ENCODE measurements at places on chromosomes 16 and 17.

DNA sequence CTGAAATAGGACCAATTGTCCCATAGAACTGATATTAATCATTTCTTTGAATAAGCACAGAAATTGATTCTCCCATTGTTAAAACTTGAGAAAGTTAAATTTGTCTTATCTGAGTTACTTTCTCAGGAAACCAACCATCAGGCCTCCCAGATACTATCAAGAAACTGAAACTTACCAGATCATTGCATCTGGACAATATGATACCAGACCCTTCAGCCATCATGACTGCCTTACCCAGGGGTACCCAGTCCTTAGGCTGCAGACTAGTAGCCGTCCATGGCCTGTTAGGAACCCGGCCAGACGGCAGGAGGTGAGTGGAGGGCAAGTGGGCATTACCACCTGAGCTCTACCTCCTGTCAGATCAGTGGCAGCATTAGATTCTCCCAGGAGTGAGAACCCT is 7.8 kb downstream of the STXBP4 start:
- DNase-seq = no peak

DNA sequence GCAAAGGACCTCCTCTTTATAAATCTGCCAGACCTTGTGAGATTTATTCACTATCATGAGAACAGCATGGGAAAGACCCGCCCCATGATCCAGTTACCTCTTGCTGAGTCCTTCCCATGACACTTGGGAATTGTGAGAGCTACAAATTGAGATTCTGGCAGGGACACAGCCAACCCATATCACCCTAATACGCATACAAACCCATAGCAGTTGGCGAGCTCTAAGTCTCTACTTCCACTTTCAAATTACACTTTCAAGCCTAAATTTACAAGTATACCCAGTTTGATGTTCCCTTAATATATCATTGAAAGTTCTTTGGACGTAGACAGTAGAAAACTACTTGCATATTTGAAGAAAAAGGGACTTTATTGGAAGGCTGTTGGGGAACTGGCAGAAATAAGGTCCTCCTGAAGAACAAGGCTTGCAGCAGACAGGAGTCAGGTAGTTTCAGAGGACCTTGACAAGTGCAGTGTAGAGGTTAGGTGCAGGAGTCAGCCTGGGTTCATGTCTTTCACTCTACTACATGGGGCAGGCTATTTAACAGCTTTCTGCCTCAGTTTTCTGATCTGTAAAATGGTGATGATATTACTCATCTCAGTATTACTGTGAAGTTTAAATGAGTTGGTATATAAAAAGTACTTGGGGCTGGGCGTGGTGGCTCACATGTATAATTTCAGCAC is 107.9 kb upstream of the EEF2KMT start:
- DNase-seq = no peak

DNA sequence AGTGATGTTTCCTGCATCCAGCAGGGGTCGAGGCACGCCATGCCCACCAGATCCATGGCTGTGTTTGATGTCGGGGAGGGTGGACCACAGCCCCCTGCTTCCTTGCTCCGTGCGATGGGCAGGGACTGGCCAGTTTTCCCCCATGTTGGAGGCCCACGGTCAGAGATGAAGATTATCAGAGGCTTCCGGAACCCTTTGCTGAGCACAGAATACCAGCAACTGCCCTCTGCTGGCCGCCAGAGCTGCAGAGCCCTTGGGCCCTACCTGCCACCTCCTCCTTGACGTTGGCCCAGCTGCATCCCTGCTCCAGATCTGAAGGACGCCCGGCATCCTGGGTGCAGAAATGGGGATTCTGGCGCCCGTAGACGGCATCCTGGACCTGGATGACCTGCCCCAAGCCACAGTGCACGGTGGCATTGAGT is 23.7 kb upstream of the BCO1 start:
- no peak for DNase-seq

DNA sequence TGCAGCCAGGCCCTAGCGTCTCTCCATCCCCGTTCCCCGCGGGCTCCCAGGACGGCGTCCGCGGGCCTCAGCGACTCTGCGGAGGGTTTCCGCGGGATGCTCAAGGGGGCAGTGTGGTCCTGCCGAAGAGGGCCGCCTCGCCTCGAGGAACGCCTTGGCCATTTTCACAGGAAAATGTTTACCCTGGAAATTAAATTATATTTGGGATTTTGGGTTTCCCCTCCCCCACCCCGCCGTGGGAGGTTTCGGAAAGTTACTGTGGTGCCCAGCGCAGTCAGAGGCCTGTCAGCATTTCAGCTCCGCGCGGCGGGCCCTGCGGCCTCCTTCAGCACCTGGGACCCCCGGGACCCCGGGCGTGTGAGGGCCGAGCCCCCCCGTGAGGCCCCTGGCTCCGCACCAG is 94.5 kb downstream of the PCTP start:
- no peak for DNase-seq

DNA sequence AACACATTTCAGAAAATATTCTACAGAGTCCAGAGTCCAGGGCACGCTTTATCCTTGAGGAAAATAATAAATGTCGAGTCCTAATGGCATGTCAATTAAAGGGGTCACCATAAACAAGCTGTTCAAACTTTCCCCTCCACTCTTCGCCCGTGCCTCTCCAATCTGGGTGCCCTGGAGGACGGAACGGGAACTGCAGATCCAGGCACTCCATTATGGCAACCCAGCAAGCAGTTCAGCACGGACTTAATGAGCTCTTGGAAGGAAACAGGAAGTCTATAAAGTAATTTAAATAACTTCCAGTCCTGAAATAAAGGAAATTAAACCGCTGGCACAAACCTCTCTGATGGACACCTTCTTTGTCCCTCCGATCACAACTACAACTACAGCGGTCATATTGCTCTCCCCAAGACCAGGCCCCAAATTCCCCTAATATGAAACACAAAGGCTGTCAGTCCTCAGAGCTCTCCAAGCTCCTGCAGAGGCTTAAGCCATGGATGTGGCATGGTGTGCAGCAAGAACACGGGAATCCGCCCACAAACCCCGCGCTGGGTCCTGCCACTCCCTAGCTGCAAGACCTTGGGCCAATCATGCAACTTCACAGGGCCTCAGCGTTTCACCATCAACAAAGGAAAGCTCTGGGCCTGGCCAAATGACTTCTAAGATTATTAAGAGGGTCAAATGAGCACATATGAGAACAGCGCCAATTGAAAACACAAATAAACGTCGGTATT is 52.6 kb downstream of the ZFHX3 start:
- DNase-seq = no peak

DNA sequence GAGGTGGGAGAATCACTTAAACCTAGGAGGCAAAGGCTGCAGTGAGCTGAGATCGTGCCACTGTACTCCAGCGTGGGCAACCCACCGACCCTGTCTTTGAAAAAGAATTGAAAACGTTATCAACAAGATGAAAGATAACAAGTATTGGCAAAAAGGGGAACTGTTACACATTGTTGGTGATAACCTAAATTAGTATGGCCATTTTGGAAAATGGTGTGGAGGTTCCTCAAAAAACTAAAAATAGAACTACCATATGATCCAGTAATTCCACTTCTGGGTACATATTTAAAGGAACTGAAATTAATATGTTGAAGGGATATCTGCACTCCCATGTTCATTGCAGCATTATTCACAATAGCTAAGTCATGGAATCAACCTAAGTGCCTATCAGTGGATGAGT is 61.0 kb downstream of the ABHD15 start:
- no peak for DNase-seq

- no peak for DNase-seq
These were observed 5.7 kb downstream of the CALB2 start for GRCh38 chr16:71364133-71364681.

GRCh38 chr16:57039148-57039812 is 49.9 kb downstream of the NLRC5 start:
- DNase-seq = peak; percentile 49

DNA sequence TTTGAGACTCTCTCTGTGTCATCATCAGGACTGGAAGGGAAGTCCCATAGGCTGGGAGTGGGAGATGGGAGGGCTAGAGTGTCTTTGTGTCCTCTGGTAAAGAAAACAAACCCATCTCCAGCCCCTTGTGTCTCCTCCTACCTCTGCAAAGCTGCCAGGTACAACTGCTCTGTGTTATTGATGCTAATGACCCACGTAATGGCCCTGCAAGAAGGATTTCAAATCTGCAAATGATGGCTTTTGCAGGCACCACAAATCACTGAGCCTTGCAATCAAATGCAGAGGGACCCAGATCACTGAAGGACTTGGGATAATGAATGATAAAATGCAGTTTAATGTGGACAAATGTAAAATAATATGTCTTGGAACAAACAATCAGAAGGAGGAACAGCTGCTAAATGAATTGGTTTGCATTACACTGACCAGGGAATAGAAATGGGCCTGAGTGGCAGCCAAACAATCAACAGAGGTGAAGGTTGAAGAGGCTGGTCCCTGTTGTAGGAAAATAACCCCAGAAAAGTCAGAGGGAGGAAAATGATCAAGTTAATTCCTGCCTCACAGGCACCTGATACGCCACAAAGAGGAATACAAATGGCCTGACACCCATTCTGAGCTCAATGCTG is 425.1 kb downstream of the UTP18 start:
- DNase-seq = no peak

GRCh38 chr16:80985611-80986010 is 21.1 kb downstream of the CMC2 start:
- no peak for DNase-seq

DNA sequence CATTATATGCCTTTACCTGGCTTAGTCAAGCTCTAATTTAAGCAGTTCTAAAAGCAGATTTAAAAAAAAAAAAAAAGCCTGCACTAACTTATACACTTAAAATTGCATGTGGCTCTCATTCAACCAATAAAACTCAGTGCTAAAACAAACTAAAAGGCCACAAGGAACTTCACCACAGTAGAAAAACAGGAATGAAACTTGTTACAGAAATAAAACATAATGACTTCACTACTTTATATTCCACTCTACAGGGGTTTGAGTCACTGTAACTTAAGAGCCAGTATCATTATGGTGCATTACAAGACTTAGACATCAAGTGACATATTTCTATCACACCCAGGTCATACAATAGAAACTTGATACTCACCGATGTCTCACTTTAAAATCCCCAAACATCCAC is 11.1 kb downstream of the CA10 start:
- no peak for DNase-seq

DNA sequence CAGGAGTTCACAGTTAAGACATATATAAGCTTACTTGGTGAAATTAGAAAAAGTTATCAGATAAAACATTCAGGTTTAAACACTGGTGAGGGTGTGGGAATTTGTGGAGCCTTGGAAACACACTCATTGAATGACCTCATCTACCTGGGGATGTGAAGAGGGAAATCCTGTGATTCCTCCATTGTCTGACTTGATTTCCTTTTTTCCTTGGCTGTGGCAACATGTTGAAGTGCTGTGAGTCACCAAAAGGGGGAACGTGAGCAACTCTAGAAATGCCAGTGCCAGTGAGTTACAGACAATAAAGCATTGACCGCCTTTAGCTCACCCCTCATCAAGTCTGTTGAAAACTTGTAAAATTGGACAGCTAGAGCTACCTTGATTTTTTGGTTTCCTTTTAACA is 1.8 kb downstream of the HMOX2 start:
- DNase-seq = no peak

DNA sequence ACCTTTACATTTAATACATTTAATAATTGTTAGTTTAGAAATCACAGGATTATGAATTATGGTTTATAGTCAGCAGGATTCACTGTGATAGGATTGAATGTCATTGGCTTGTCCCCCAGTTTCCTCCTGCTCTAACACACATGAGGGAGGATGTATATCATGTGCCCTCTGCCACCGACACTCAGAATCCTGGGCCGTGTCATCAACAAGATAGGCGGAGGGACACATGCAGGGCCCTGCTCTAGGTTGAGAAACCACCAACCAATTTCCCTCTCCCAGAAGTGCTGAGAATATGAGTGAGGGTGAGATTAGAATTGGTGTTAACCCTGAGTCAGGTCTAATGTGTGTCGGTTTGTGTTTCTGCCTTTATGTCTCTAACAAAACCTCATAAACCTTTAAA is 85.1 kb downstream of the CES1 start:
- DNase-seq = no peak

DNA sequence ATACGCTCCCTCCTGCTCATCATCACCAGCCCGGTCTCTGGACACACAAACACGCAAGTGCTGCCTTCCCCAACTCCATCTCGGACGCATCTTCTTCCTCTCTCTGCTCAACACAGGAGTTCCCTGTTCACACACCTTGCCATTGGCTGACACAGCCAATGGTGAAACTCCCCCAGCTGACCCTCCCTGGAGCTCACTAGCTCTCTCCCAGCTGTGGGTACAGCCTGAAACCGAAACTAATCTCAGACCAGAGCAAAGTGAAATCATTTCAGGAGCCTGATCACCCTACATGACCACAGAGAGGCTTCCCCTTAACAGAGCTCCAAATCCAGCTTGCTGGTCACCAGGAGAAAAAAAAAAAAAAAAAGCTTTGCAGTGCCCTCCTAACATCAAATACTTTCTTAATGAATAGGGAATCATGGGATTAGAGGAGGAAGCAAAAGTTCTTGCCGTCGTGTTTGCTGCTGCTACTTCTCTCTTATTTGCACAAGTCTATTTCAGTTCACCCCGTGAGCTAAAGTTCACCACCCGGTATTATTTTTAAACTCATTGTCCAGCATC is 8.3 kb downstream of the CUEDC1 start:
- DNase-seq = peak; percentile 55

- DNase-seq = peak; percentile 98
These were observed 15.4 kb downstream of the TNS4 start for GRCh38 chr17:40485851-40486521.

GRCh38 chr16:67892375-67892774 is 679 bp upstream of the PSKH1 start:
- DNase-seq = no peak

GRCh38 chr17:65813306-65813705 is 251.9 kb upstream of the AXIN2 start:
- no peak for DNase-seq

GRCh38 chr16:15502041-15502725 is 67.8 kb downstream of the BMERB1 start:
- DNase-seq = peak; percentile 76

DNA sequence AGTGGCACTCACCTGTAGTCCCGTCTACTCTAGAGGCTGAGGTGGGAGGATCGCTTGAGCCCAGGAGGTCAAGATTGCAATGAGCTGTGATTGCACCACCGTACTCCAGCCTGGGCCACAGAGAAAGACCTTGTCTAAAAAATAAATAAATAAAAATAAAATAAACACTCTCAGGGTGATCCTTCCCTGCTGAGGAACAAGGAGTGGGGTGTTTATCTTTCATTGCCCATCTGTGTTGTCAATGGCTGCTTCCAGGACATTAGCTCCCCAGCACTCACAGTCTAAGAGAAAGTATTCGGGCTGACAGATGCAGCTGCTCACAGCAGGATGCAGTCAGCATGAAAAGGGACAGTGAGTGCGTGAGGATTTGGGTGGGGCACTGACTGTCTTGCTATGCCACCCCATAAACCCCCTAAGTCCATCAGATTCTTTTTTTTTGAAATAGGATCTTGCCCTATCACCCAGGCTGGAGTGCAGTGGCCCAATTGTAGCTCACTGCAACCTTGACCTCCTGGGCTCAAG is 31.3 kb upstream of the RBBP6 start:
- no peak for DNase-seq

Measured in AG04450 (cell line).